ENCODE measurements at places on chromosomes 7 and 10.

DNA sequence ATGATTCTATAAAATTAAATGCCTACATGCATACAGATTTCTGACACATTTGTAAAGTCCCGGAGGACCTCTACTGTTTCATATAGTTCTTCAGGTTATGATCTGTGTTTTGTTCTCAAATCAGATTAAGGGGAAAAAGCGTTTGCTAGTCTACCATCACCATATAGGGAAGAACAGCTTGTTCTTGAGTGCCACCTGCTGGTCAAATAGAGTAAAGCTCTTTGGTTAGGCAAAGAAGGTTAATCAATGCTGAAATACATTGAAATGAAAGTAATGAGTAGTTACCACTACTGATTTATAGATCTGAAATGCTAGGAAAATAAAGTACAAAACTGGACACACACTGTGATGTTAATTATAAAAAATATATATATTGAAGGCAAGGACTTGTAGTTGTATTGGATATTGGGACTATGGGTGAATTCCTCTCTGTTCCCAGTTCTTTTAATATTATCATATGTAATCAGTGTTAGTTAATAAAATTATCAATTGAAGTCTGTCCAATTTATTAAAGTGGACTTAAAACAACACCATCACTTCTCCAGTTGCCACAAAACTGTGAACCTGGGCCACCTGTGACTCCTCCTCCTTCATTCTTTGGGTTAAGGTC is 72.6 kb upstream of the PDLIM1 start:
- no peak for DNase-seq

GRCh38 chr7:129689995-129690581 is 78.6 kb downstream of the NRF1 start:
- no peak for DNase-seq

- peak; percentile 45 for DNase-seq
Observed at GRCh38 chr10:124417895-124418725, 613 bp downstream of the OAT start.

GRCh38 chr7:1152492-1152891 is 7.5 kb downstream of the ZFAND2A start:
- no peak for DNase-seq

- no peak for DNase-seq
Observed at GRCh38 chr7:36303202-36304098, 86.2 kb upstream of the ANLN start.
